ENCODE measurements at places on chromosomes 13 and 19.

DNA sequence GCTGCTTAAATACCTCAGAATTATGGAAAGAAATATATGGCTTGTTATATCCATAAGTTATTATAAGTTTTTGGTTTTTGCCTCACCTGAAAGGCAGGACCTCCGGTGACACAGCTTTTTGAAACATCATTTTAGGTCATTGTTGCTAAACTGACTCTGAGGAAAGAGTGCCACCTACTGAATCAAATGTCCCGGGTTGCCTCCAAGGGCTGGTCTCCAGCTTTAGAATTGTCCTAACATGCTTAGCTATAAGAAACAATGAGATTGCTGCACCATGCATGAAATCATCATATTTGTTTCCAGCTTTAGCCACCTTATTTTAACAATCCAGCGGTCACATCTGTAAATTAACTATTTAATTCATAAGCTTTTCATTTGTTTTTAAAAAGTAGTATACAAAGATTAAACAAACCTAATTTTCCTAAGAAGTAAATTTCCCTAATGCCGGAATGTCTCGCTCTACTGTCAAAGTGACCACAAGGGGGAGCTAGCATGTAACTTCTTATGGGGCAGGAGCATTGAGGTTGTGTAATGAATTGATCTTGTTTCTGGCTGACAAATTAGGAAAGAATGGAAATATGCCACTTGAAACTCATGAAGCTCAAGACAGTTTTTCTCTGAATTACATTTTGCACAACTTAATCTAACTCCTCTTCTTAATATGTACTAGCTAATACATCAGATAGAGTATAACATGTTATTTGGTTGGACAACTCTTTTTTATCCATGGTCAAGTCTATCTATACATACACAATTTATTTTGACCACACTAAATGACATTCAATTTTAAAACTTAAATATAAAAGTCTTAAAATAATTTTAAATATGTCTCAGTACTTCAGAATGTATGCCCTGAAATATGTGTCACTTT is 6.7 kb upstream of the PCDH17 start:
- peak; percentile 39 for DNase-seq

GRCh38 chr19:42466521-42467182 is 23.9 kb upstream of the CXCL17 start:
- DNase-seq: no peak

GRCh38 chr19:19146865-19147264 is 8.6 kb upstream of the TMEM161A start:
- DNase-seq: no peak

GRCh38 chr13:44810061-44810840 is 179.0 kb downstream of the NUFIP1 start:
- DNase-seq: no peak

DNA sequence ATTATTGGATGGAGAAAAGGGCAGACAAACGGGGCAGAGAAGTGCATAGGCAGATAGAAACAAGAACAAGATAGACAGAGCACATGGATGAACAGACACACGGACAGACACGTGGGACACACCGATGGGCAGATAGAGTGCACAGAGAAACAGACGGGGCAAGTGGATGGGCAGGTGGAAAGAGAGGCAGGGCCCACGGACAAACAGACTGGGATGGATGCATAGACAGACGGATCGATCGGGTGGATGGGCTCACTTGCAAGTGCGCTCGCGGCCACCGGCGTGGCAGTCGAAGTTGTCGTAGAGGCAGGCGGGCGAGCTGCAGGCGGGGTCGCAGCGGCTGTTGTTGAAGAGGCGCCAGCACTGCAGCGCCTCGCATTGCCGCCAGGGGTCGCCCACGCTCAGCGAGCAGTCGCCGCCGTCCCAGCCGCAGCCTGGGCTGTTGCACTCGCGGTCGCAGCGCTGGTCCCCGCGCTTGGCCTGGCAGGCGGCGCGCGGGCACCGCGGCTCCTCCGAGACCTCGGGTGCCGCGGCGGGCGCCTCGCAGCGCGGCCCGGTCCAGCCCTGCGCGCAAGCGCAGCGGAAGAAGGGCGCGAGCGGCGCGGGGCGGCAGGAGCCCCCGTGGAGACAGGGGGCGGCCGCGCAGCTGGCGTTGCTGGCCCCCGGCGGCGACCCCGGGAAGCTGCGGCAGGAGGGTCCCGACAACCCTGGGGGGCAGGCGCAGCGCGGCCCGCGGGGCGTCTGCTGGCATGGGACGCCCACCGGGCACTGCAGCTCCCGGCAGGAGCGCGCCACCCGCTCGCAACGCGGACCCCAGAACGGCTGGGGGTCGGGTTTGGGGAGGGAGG is 23.3 kb downstream of the NOTCH3 start:
- DNase-seq: peak; percentile 28

DNA sequence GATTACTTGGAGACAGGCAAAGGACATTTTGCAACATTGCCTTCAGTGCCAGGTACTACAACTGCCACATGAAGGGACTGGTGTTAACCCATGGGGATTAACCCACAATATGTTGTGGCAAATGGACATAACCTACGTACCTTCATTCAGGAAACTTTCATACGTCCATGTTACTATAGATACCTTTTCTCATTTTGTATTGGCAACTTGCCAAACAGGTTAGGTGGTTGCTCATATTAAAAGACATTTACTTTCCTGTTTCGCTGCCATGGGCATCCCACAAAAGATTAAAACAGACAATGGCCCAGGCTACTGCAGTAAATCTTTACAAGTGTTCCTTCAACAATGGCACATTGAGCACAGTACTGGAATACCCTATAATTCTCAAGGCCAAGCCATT is 925.3 kb downstream of the SLITRK6 start:
- no peak for DNase-seq

- no peak for DNase-seq
These were observed 6.8 kb upstream of the FRY start for GRCh38 chr13:32024750-32025149.

DNA sequence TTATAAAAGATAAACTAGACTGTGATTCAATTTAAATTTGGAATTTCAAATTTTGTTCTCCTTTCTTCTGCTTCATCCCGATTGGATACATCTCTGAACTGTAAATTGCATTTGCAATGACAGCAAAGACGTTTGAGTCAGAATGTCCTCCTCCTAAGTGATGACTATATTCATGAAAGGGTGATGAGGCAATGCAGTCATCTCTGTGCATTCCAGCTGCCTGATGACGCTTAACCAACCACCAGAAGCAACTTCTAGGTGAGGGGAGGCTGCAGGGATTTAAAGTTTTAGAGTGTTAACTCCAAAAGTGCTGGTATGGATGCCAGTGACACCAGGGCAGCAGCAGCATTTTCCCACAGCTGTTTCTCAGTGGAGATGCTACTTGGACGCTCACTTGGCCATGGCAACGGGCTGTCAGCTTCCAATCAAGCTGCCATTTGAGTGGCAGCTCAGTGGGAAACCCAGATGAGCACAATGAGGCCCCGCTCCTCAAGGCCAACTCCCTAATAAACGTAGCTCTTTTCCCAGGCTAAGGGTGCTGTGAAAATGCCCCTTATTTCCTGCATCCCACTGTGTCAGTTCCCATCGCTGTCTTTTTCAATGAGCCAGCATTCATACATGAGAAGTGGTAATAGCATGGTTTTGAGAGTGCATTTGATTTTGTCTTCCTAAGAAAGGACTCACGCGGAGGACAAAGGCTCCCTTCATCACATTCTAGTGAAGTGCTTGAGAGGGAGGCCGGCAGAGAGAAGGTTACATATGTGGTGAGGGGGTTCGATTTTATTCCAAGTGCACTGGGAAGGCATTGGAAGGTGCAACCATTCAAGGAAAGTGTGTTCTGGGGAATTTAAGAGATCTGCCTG is 45.2 kb upstream of the AMER2 start:
- DNase-seq: no peak

DNA sequence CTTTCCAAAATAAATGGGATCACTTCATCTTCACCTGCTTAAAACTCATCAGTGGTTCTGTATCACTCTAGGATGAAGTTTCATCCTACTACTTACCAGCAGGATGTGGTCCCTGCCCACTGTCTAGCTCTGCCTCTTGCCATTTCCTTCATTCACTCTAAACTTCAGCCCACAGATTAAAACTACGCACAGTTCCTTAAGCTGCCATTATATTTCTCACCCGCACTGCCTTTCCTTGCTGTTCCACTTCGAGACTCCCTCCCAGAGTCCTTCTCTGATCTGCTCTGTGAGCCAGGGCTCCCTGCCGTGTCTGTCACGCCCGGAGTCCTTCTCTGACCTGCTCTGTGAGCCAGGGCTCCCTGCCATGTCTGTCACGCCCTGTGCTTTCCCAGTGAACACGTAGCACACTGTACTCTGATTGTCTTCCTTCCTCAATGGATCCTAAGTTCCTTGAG is 52.0 kb upstream of the NPAS1 start:
- no peak for DNase-seq

DNA sequence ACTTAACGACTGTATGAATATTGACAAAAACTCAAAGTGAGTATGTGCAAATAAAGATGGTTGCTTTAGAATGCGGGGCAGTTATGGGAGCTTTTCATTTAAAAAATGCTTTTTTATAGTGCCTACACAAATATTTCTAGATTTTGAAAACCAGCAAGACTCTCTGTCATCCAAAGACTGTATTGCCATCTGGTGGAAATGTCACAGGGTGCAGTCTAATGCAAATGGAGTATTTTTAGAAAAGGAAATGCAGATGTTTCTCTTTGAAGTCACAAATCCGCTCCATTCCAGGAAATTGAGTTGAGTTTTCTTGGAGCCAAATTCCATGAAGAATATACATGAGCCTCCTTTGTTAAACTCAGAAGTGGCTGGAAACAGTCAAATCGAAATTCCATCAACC is 2.3 kb upstream of the C1QTNF9B start:
- no peak for DNase-seq

DNA sequence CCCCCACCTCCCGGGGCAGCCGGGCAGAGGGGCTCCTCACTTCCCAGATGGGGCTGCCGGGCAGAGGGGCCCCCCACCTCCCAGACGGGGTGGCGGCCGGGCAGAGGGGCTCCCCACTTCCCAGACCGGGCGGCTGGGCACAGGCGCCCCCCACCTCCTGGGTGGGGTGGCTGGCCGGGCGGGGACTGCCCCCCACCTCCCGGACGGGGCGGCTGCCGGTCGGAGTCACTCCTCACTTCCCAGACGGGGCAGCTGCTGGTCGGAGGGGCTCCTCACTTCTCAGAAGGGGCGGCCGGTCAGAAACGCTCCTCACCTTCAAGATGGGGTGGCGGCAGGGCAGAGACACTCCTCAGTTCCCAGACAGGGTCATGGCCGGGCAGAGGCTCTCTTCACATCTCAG is 43.9 kb downstream of the ZNF730 start:
- no peak for DNase-seq

- DNase-seq: no peak
These were observed 5.3 kb downstream of the RFX1 start for GRCh38 chr19:14000691-14001375.

DNA sequence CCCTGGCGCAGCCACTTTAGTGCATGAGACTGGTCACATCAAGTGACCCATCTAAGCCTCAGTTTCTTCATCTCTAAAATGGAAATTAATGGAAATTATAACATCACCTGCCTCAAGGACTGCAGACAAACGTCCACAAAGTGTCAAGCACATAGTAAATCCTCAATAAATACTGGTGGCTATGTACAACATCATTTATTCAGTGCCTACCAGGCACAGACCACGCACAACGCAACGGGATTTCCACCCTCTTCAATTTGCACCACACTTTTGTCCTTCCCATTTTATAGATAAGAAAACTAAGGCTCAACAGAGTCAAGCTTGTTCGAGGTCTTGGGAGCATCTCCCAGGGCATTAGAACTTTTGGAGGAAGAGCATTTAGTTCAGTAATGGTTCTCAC is 1.4 kb downstream of the ELAVL1 start:
- DNase-seq: no peak

- DNase-seq: no peak
These were observed 461 bp upstream of the TM9SF2 start for GRCh38 chr13:99500839-99501183.

DNA sequence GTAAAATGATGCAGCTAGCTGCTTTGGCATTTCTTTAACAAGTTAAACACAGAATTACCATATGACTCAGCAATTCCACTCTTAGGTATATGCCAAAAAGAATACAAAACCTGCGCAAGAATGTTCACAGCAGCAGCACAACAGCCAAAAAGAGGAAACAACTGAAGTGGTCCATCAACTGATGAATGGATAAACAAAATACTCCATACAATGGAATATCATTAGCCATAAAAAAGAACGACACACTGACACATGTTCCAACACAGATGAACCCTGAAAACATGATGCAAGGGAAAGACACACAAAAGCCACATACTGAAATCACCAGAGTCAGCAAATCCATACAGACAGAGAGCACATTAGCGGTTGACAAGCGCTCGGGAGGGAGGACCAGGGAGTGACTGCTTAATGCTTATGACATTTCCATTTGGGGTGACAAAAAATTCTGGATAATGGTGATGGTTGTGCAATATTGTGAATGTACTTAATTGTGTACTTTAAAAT is 3.0 kb downstream of the PCID2 start:
- no peak for DNase-seq

- DNase-seq: no peak
These were observed 99.7 kb downstream of the PCDH9 start for GRCh38 chr13:67130444-67130843.

DNA sequence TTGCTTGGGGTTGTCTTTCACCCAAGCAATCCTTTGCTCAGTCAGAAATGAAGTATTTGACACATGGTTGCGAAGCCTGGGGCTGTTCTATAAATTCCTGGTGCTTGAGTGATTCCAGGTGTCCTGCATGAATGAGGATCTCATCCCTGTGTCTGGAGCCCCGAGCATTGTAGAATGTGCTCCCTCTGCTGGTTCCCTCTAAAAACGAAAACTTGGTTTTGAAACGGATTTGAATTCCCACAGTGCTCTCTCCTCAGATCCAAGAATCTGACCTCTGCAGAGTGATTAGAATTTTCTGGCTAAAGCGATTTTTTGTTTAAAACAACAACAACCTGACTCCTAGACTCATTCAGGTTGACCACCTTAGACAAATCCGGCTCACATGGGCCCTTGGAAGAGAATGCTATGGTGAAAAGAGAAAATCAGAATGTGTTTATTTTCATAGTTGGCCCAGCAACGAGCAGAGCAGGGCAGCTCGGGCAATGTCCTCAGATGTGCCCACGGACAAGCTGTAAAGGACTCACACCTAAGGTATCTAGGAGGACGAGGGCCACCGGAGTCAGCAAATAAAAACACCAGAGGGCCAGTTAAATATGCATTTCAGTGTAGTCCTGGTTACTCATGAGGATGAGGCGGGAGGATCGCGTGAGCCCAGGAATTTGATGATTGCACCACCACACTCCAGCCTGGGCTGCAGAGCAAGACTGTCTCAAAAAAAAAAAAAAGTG is 8.7 kb upstream of the ATP12A start:
- peak; percentile 86 for DNase-seq

GRCh38 chr19:50823389-50824042 is at the start of gene KLK1:
Gene KLK1 (minus strand): TSS chr19:50823787. CDS start chr19:50823748, 39 bp downstream.
- DNase-seq: no peak

DNA sequence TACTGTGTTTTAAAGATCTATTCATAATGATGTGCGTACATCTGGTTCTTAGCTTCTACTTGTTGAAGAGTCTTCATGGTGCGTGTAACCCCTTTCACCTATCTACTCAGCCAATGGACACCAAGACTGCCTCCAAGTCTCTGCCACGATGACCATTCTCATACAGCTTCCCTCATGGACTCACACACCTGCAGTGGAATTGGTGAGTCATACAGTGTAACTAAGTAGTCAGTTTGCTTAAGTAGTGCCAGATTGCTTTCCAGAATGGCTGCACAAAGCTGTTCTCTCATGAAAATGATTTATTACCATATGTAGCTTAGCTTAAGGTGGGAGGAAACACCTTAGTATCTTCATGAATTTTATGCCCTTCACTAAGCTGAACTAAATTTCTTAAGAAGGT is 112.3 kb downstream of the AKAP11 start:
- DNase-seq: no peak

All from fibroblast of skin of left quadriceps (primary cell).